Fibroblast of skin of right quadriceps (primary cell): ENCODE measurements at places on chromosomes 1 and 21.

GRCh38 chr1:243291292-243291691 is 35.5 kb downstream of the SDCCAG8 start:
- peak; percentile 27 for DNase-seq

- DNase-seq, result no peak
Measured at GRCh38 chr1:210662291-210663050, 333.8 kb downstream of the HHAT start.

- no peak for DNase-seq
Measured at GRCh38 chr1:40919475-40920011, 57.4 kb upstream of the CITED4 start.

DNA sequence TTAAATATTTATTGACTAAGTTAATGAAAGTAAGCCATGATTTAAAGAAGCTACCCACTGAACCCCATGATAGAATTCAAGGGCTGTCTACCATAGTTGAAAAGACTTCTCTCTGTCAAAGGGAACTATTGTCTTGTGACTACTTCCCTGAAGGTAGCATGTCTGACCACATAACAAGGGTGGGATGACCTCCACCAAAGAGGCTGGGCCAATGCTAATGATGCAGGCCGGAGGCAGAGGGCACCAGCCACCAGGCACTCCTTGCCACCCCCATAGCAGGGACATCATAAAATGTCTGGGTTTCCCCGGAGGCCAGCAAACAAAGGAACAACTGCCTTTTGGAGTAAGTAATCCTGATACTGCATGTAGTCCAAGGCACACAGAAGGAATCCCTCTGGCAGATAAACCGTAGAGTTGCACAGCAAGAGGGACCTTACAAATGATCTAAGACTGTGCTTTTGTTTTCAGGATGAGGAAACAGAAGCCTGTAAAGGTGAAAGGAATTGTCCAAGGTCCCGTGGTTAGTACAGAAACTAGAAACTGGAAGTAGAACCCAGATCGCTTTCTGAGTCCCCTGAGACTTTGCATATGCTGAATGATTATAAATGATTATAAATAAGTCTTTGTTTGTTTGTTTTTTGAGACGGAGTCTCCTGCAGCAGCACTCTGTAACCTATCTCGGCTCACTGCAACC is 33.5 kb upstream of the ITPKB start:
- DNase-seq, result no peak

- DNase-seq, result no peak
Measured at GRCh38 chr1:221776495-221777301, 34.8 kb upstream of the DUSP10 start.

GRCh38 chr1:117630423-117630998 is 24.7 kb downstream of the TENT5C start:
- no peak for DNase-seq

GRCh38 chr1:170567214-170567613 is 35.2 kb downstream of the GORAB start:
- no peak for DNase-seq

DNA sequence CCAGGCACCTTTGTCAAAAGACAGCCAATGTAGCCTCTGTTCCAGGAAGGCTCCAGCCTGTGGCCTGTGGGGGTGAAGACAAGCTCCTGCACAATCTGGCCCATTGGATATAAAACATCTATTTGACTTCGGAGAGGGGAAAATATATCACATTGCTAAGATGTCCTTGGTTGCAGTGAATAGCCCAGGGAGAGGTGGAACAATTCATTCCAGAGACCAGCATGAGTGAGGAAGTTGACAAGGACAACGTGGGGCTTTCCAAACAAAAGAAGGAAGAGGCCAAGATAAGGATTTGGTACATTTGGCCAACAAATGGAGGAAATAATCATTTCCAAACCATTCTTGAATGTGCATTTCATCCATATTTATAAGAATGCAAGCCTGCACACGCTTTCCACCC is 187.0 kb downstream of the ETS2 start:
- no peak for DNase-seq

- no peak for DNase-seq
Measured at GRCh38 chr1:34825455-34826091, 32.8 kb downstream of the GJA4 start.

DNA sequence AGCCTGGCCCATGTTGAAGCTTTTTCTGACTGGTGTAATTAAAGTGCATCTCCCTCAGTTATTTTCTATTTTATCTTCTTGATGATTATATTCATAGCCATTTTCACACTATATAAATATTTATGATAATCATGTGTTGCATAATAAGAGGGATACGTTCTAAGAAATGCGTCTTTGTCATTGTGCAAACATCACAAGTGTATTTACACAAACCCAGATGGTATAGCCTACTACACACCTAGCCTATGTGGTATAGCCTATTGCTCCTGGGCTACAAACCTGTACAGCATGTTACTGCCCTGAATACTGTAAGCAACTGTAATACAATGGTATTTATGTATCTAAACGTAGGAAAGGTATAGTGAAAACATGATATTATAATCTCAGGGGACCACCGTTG is 88.1 kb downstream of the BACH1 start:
- DNase-seq, result no peak
